ENCODE measurements at places on chromosomes 7 and 10.

DNA sequence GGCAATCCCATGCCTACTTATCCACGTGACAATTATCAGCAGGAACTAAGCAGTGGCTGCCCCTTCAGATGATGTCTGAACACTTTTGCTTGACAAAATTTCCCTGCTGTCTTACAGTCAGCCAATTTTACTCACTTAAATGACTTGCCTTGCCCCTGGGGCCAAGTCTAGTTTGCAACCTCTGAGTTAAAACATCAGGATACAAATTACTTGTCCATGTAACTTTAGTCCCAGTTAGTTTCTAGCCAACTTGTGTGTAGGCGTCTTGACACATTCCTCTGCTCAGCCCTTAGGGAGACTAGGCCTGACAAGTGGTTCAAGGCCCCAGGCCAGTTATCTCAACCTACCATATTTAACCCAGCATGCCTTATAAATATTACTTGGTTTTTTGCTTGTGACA is 11.6 kb upstream of the TYSND1 start:
- DNase-seq: no peak

DNA sequence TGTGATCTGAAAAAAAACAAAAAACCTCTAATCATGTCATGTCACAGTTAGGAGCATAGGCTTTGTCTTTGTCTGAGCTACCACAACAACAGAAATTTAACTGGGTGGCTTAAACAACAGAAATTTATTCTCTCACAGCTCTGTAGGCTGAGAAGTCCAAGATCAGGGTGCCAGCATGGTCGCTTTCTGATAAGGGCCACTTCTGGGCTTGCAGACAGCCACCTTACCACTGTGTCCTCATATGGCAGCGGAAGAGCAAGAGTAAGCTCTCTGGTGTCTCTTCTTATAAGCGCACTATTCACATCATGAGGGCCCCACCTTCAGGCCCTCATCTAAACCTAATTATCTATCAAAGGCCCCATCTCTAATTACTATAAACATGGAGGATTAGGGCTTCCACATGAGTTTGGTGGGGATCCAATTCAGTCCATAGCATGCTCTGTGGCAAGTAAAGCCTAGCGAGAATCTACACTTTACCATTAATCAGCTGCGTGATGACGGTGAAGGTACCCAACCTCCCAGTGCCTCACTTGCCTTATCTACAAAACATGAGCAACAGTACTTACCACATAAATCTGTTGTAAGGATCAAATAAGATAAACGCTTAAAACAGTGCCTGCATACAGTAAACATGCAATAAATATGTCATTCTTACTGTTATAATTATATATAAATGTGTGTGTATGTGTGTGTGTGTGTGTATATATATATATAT is 17.3 kb downstream of the ZNF438 start:
- no peak for DNase-seq

- no peak for DNase-seq
These were observed 156.7 kb downstream of the TWIST1 start for GRCh38 chr7:18960725-18961124.

DNA sequence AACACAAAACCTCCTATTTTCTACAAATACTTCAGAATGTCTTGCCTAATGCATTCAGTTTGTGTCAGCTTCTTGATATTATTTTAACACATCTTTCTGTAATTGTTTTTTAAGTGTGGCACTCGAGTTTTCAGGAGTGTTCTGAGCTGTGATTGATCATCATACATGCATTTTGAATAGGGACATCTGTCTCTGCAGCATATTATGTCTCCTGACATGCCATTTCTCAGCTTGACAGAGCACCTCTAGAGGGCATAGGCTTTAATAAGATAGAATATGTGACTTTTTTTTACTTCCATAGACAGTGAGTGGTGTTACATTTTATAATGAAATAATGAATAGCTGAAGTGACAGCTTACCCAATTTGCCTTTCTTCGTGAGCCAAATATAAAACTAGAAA is 219.2 kb upstream of the HDAC9 start:
- DNase-seq: no peak

- DNase-seq: no peak
These were observed 14.7 kb upstream of the CSGALNACT2 start for GRCh38 chr10:43123361-43124093.

DNA sequence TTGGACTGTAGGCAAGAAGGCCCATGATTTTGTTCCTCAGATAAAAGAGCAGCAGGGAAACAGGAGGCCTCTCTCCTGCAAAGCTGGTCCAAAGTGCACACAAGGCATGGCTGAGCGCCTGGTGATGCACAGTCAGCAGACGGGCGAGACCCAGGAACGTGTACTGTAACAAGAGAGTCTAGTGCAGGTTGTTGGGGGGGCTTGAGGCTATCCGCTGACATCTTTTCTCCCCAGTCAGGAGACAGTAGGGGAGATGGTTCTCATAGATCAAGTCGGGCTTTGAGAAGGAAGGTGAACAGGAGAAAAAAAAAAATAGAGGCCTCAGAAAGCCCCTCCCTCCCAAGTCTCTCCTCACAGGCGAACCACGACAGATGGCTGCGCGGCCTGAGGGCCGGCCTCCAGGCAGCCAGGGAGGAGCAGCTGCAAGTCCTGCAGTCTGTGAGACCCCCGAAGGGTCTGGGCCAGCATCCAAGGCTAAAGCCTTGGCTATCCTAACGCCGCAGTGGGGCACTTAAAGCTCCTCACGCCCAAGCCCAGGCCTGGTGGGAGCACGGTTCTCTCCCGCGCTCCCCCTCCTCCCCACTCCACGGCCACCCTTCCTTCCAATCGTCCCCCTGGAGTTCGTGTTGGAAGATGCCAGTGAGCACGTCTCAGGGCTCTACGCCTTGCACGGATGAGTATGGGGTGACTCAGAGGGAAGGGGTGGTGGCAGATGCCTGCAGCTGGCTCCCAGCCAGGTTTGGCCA is 68.3 kb downstream of the PRKAG2 start:
- DNase-seq: no peak

GRCh38 chr7:150360363-150361058 is 8.1 kb upstream of the REPIN1 start:
- no peak for DNase-seq

GRCh38 chr10:121059351-121059750 is 208.2 kb downstream of the WDR11 start:
- DNase-seq: no peak

DNA sequence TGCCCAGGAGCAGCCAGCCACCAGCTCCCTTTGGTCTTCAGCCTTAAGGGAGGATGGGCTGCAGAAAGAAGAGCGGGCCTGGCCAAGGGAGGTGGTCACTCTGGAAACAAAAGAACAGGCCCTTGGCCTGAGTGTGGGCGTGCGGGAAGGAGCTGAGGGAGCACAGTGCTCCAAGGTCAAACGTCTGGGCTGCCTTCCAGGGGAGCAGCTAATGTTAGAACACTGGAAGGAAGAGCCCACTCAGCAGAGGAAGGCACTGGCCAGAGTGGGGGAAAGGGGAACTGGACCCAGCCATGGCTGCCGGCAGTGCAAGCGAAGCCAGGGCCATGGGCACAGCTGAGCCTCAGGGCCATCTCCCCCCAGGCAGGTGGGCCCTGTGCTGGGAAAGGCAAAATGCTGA is 42.7 kb downstream of the FAM53B start:
- no peak for DNase-seq

GRCh38 chr7:1969459-1970284 is 263.1 kb downstream of the MAD1L1 start:
- no peak for DNase-seq

DNA sequence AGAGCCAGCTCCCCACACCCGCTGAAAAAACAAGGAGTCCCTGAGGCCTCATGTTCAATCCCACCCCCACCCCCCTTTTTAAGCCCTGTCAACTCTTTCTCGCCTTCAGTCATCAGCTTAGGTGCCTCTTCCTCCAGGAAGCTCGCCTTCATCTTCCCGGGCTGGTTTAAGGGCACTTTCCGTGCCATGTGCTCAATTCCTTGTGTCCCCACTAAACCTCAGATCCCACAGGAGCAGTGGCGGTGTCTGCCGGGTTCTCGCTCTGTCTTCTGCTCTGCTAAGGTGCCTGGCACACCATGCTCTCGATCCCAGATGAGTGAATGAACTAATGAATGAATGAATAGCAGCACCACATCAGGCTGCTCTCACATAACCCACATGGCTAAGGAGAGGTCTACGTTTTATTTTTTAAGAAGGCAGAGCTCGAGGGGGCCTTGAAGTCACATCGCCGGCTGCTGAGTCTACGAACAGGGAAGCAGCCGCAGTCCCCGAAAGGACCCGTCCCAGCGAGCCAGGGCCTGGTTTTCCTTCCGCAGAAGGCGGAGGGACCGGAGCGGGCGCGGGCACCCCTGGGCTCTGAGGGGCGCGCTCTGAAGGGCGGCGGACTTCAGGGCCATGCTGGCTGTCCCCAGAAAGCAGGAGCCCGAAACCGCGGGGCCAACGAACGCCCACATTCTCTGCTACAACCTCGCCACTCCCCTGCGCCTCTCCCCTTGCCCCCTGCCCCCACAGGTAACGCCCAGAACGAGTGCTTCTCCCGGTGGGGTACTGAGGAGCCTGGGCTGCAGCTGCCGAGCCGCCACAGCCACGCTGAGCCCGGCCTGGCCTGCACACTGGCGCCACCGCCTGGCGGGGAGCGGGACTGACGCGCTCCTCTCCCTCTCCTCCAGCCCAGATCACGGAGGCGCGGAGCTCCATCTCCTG is 73.4 kb upstream of the KCNMA1 start:
- DNase-seq: peak; percentile 90

DNA sequence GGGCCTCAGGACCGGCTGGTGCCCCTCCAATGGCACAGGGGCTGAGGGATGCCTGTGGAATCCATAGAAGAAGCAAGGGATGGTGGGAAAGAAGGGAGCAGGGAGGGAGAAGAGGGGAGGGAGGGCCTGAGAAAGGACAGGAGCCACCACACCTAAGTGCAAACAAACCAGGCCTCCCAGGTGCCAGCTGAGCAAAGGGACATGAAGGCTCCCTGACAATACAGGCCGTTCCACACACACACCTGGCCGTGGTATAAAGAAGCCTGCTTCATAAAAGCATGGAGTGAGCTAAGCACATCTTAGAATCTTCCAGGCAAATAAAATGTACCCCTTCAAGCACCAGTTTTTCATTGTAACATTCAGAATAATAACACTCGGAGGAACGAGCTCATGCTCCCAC is 54.0 kb downstream of the OAT start:
- DNase-seq: no peak

DNA sequence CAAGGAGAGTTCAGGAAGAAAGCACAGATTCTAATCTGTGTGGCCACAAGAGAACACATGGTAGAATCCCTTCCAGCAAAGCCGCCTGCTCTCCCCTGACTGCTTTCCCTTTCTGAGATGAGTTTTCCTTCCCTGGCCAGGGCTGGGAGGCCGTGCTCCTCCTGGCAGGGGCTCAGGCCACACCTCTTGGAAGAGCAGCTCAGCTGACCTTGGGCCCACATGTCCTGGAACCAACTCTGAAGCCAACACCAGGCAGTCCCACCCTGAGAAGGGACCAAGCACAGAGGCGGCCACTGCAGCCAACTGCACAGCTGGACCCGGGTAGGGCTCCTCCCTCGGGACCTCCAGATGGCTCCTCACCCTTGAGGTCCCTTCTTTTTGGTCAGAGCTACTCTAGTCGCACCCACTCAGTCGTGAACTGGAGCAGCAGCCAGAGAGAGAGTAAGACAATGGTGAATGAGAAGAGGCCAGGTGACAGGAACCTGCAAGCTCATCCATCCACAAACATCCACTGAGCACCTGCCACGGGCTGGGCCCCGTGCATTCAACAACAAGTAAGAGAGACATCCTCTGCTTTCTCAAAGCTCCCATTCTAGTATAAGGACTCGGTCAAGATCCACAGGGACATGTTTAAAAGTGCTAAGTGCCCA is 40.3 kb downstream of the FAM53B start:
- DNase-seq: no peak

GRCh38 chr7:20597339-20597738 is 18.1 kb upstream of the ABCB5 start:
- DNase-seq: no peak

- no peak for DNase-seq
These were observed 112.0 kb downstream of the GRK5 start for GRCh38 chr10:119319161-119319919.

DNA sequence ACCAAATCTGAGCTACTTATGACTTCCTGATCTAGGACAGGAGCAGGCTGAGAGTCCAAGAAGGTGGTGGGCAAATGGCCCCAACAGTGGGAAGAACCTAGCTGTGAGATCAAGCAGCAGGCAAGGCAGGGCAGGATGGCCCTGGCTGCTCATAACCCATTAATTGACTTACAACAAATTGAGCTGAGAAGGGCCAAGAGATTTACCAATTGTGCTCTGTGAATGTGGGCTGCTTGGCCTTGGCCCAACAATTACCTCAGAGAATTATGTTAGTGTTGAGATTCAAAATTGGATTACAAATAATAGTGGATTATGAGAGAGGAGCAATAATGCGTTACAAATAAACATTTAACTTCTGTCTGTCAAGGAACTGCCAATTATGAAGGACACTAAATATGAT is 956.5 kb downstream of the KCNMA1 start:
- DNase-seq: no peak
